ENCODE measurements at places on chromosomes 11 and 22. TPM values are rescaled to one million over a fixed set of nuclear protein-coding genes. Genes with fewer than 3 reads are reported as not detected.

DNA sequence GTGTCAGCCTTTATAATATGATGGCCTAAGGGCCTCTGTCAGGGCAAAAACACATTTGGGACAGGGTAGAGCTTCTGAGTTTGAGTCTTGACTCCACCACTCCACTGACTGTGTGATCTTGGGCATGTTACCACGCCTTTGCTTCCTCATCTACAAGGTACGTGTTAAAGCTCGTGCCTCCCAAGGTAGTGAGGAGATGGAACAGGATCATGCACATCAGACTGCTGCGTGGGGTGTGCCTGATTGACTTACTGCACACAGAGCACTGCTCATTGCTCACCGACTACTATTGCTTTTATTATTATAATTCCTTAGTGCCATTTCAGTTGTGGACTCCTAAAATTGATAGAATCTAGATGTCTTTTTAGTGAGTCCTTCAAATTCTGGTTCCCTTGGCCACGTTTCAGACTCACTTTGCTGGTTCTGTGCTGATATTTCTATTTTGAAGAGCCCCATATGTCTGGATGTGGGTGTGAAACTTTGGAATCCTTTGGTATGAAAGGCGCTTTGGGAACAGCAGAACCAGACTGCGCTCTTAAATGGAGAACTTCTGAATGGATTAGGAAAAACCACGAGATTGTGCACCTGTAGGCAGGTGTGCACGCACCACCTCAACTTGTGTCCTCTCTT lies 44.1 kb upstream of the RAB1B start:
- no peaks in the 10 kb centered on the region for H3K27me3 ChIP-seq
- H3K27ac ChIP-seq = no peak overlapping the region
- no peak for DNase-seq
- no peak overlapping the region for H3K4me3 ChIP-seq
- H3K36me3 ChIP-seq = peaks cover 40% of the 10 kb centered on the region

DNA sequence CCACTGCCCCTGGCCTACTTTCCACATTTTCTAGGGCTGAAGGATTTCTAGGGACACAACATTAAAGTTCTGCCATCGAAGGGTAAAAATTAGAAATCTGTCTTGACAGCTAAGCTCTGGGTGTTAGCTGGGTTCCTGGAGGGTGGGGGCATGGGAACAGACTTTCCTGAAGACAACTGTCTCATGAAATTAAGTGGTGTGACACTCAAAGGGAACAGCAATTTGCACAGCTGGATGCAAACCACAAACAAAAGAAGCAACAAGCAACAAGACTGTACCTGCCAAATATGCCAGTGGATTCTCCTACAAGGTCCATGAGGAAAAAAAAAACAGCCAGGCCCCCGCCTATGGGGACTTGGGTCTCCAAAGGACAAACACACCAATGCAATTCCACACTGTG lies 32.5 kb downstream of the WT1 start:
- H3K36me3 ChIP-seq = no peaks in the 10 kb centered on the region
- H3K4me1 ChIP-seq = no peaks in the 10 kb centered on the region
- no peaks in the 10 kb centered on the region for H3K27me3 ChIP-seq
- DNase-seq = no peak

DNA sequence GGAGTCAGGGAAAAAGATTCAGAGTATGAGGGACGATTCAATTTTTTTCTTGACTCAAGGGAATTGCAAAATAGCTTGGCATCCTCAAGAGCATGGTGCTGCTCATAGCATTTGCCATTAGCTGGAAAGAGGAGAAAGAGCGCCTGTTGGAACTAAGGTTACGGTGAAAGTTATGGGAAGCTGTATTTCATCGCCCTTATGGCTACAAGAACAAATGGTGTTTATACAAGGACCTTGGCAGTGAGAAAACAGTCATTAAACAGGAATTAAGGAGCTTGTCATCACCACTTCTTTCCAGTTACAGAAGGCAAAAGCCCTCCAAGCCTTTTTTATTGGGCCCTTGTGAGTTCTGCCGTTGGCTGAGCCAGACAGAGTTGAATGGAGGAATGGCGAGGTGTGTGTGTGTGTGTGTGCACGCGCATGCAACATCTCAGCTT lies 74.2 kb downstream of the ALX4 start:
- no peak for DNase-seq
- no peaks in the 10 kb centered on the region for H3K4me1 ChIP-seq
- H3K36me3 ChIP-seq = peaks cover 81% of the 10 kb centered on the region
- H3K27ac ChIP-seq = no peak overlapping the region

GRCh38 chr11:109956124-109956793 lies 136.9 kb upstream of the ZC3H12C start:
- no peak overlapping the region for H3K4me3 ChIP-seq
- no peaks in the 10 kb centered on the region for H3K4me1 ChIP-seq
- no peak for DNase-seq
- H3K27me3 ChIP-seq = no peaks in the 10 kb centered on the region
- no peaks in the 10 kb centered on the region for H3K36me3 ChIP-seq

DNA sequence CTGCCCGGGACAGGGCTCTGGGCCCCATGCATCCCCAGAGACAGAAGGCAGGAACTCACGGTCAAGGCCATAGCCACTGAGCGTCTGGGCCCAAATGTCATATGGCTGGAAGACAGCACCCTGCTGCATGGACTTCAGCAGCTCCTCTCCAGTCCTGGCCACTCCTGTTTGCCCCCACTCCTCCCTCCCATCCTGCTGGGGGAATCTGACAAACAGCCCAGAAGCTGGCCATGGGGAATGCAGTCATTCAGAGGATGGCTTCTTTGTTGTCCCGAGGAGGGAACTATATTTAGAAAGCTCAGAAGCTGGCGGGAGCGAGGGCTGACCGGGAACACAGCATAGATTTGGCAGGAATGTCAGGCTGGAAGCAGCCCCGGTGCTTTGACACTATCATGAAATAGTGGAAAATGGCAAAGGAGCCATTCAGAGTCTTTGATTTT lies 35.0 kb downstream of the DKK3 start:
- H3K36me3 ChIP-seq = no peaks in the 10 kb centered on the region
- H3K4me1 ChIP-seq = peaks cover 13% of the 10 kb centered on the region
- peak overlapping the region; percentile 58 for H3K27ac ChIP-seq
- DNase-seq = no peak
- H3K27me3 ChIP-seq = no peaks in the 10 kb centered on the region

- H3K27me3 ChIP-seq = peaks cover 15% of the 10 kb centered on the region
- DNase-seq = no peak
- no peaks in the 10 kb centered on the region for H3K4me1 ChIP-seq
- no peak overlapping the region for H3K4me3 ChIP-seq
- no peak overlapping the region for H3K27ac ChIP-seq
Observed at GRCh38 chr11:92702037-92702804, 267.2 kb upstream of the MTNR1B start.

- H3K4me1 ChIP-seq = no peaks in the 10 kb centered on the region
- no peak overlapping the region for H3K4me3 ChIP-seq
- H3K36me3 ChIP-seq = no peaks in the 10 kb centered on the region
- H3K27ac ChIP-seq = no peak overlapping the region
Observed at GRCh38 chr11:5246772-5247471, 2.7 kb downstream of the HBG1 start.

- no peak overlapping the region for H3K27ac ChIP-seq
- no peaks in the 10 kb centered on the region for H3K4me1 ChIP-seq
- no peak for DNase-seq
- no peaks in the 10 kb centered on the region for H3K27me3 ChIP-seq
- no peak overlapping the region for H3K4me3 ChIP-seq
Observed at GRCh38 chr22:37014835-37015586, 4.2 kb downstream of the TST start.

DNA sequence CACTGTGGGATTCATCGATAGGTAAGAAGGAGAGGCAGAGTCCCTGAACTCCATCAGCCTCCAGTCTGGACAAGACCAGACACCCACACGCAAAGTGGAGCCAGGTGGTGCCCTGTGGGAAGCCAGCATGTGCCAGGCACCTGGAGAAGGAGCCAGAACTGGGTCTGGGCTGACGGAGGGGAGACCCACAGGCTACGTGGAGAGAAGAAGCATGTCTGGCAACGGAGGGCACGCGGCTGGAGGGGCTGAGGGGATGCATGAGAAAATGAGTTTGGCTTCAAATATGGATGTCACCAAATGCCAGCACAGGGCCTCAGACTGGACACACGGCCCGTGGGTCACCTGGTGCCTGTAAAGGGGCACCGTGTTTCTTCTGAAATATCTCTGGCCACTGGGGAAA lies 55.7 kb downstream of the LINC01488 start:
- H3K27me3 ChIP-seq = no peaks in the 10 kb centered on the region
- no peak overlapping the region for H3K27ac ChIP-seq
- peak; percentile 59 for DNase-seq
- H3K36me3 ChIP-seq = no peaks in the 10 kb centered on the region
- peaks cover 8% of the 10 kb centered on the region for H3K4me1 ChIP-seq

GRCh38 chr11:120121914-120122473 lies 15.9 kb downstream of the TRIM29 start:
- no peaks in the 10 kb centered on the region for H3K27me3 ChIP-seq
- H3K27ac ChIP-seq = no peak overlapping the region
- DNase-seq = no peak
- H3K4me1 ChIP-seq = no peaks in the 10 kb centered on the region
- no peak overlapping the region for H3K4me3 ChIP-seq

GRCh38 chr11:134554861-134555260 lies 142.8 kb upstream of the B3GAT1 start:
- H3K4me3 ChIP-seq = no peak overlapping the region
- no peaks in the 10 kb centered on the region for H3K36me3 ChIP-seq
- H3K27me3 ChIP-seq = no peaks in the 10 kb centered on the region
- peaks cover under 1% of the 10 kb centered on the region for H3K4me1 ChIP-seq
- H3K27ac ChIP-seq = no peak overlapping the region

- H3K27ac ChIP-seq = no peak overlapping the region
- H3K4me1 ChIP-seq = no peaks in the 10 kb centered on the region
- no peaks in the 10 kb centered on the region for H3K36me3 ChIP-seq
- no peak overlapping the region for H3K4me3 ChIP-seq
Observed at GRCh38 chr11:110529043-110529442, 99.3 kb downstream of the FDX1 start.

- no peaks in the 10 kb centered on the region for H3K27me3 ChIP-seq
- no peak for DNase-seq
- peaks cover 4% of the 10 kb centered on the region for H3K4me1 ChIP-seq
- H3K4me3 ChIP-seq = no peak overlapping the region
Observed at GRCh38 chr11:1072821-1073231, 1.8 kb upstream of the MUC2 start.

- H3K4me3 ChIP-seq = no peak overlapping the region
- peaks cover 62% of the 10 kb centered on the region for H3K27me3 ChIP-seq
- no peak overlapping the region for H3K27ac ChIP-seq
- peak; percentile 46 for DNase-seq
Observed at GRCh38 chr22:45877651-45878050, 99.3 kb downstream of the WNT7B start.

DNA sequence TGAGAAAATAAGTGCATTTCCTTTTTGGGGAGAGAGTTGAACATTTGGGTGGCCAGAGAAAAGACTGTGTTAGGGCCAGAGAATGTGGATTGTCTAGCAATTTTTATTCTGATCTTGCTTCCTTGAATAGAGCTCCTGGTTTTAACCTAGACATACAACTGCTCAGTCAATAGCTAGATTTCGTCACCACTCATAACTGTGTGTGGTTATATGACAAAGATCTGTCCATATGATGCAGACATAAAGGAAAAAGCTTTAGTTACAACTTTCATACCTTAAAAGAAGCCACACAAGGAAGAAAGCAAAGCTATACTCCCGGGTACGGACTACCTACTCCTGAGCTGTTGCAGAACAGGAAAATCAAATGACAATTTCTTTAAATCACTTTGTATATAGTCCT lies 37.2 kb downstream of the MS4A6A start:
- DNase-seq = no peak
- H3K27ac ChIP-seq = no peak overlapping the region
- no peaks in the 10 kb centered on the region for H3K36me3 ChIP-seq
- no peak overlapping the region for H3K4me3 ChIP-seq
- H3K27me3 ChIP-seq = no peaks in the 10 kb centered on the region

GRCh38 chr11:71568704-71569349 lies 3.5 kb downstream of the KRTAP5-10 start:
- DNase-seq = no peak
- H3K36me3 ChIP-seq = no peaks in the 10 kb centered on the region
- H3K27ac ChIP-seq = no peak overlapping the region
- H3K4me3 ChIP-seq = no peak overlapping the region
- H3K27me3 ChIP-seq = no peaks in the 10 kb centered on the region
- no peaks in the 10 kb centered on the region for H3K4me1 ChIP-seq

ZBTB16 gene
- total RNA-seq = 8.4 TPM

EIF3F gene
- total RNA-seq = 351 TPM

LINC01488 gene
- total RNA-seq = not detected

DKK3 gene
- 48.3 TPM for total RNA-seq

ALDH3B2 gene
- not detected for total RNA-seq
